Astrocyte of the hippocampus (primary cell): ENCODE measurements at places on chromosomes 16 and 17.

DNA sequence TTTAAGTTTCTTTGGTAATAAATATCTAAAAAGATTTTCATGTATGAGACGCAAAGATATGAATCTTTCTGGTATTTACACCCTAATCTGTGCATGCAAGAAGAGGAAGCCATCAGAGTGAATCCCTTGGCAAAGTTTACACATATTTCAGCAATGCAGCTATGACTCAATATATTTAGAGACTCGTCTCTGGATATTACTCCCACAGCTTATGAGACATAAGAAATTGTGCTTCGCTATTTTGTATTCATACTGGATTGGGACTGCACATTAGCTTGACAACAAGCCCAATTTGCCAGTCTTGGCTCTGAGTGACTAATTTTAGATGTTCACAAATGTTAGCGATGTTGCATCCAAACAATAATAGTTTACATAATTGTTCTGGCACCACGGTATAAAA lies 532.0 kb downstream of the CDH11 start:
- DNase-seq: peak; percentile 1

- DNase-seq: no peak
Observed at GRCh38 chr16:19566362-19566761, 10.9 kb downstream of the VPS35L start.

GRCh38 chr16:51172368-51172767 lies 21.3 kb upstream of the SALL1 start:
- DNase-seq: no peak

- peak; percentile 88 for DNase-seq
Observed at GRCh38 chr17:6421700-6422604, 13.0 kb downstream of the AIPL1 start.

DNA sequence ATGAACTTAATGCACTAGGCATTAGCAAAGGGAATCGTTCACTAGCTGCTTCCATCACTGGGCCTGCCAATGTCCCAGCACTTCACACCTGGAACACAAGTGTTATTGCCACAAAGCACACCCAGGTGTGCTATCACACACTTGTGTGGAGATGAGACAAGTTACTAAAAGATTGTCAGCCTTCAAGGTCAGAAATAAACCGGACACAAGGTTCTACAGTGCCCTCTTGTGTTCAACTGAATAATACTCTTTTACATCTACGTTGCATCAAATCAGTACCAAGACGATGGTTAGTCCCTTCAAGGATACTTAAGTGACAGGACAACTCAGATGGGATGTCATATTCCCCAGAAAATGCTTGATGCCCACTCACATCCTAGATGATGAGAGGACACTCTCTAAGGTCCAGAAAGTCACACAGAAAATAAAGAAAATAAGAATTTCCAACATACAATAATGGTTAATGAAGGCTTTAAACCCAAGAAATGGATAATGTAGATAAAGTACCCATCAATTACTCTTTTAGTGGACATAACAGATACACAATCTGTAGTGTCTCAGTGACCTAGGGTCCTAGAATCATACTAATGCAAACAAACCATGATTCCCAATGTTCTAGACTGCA lies 16.4 kb upstream of the GLG1 start:
- DNase-seq: peak; percentile 67

DNA sequence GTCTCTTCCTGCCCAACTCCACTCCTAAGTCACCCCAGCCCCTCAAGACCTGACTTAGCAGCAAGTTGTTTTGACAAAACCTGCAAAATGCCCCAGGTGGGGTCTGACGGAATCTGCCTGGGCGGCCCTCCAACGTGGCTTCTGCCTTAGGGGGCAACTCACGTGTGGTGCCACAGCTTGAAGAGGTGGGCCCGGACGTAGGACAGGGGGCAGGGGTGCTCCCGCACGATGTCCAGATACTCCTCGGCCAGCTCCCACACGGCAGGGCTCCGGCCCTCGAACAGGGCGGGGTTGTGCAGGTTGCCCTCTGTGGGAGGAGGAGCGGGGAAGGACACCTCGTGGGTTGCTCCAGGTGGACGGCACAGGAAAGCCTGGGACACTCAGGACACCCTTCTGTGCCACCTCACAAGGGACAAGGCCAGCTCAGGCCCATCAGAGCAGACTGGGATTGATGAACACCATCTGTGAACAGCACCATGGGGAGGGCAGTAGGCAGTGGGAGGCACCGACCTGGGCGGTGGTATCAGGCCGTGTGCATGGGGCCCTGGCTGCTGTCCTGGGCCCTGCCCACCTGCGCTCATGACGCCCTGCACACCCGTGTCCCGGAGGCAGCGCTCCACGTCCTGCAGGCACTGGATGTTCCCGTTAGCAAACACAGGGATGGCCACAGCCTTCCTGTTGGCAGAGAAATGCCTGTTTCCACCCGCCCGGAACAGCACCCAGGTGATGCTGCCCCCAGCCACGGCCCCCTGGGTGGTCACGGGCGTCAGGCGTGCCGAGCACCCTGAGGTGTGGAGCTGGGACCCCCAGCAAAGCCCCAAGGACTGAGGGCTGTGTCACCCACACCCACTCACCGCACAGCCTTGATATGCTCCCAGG lies 4.3 kb downstream of the DUS1L start:
- no peak for DNase-seq

DNA sequence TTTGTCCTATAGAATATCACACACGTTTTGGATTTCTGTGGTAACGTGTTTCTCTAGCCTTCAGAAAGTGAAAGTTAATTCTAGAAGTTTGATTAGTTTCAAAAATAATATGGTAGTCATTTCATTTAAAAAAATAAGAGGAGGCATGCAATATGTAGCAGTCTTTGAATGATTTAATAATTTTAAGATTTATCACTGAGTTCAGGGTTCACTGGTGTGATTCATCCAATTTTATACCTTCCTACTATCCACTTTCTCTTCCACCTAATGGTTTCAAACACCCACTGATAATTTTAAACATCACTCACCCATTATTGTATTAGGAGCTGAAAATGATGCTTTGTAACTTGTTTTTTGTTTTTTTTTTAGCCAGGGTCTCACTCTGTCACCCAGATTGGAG lies 42.3 kb downstream of the CMC2 start:
- DNase-seq: no peak

DNA sequence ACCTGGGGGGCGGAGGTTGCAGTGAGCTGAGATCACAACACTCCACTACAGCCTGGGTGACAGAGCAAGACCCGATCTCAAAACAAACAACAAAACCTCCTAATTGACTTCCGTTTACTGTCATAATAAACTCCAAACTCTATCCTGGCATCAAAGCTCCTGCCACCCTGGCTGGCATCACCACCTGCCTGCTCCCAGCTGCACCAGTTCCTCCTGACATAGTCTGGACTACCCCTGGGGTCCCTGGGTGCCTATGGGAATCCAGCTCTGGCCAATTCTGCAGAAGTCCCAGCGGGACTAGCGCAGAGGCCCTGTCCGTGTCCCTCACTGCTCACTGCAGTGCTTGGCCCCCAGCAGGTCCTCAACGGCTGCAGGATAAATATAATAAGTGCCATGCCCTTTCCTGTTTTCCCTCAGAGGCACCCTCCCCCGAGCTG lies 723 bp downstream of the NTHL1 start:
- no peak for DNase-seq

DNA sequence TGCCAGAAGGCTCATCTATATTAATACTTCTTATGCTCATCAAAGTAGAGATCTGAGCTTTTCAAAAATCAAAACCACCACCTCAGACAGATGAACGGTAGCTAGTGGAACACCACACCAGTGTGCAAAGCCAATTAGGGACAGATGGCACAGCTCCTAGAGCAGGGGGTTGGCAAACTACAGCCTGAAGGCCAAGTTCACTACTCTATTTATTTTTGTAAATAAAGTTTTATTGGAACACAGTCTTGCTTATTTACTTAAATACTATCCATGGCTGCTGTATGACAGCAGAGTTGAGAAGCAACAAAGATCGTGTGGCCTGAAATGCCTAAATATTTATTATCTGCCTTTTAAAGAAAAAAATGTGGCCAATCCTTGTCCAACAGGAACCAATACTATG lies 56.8 kb downstream of the AMFR start:
- no peak for DNase-seq
